ENCODE measurements at places on chromosomes 7 and 10. TPM values are rescaled to one million over a fixed set of nuclear protein-coding genes. Genes with fewer than 3 reads are reported as not detected.

GRCh38 chr10:29370097-29371092 lies 81.5 kb downstream of the LYZL1 start:
- DNase-seq, result no peak

- peak; percentile 74 for DNase-seq
These were observed at the start of gene SGCE for GRCh38 chr7:94655848-94656657. Gene SGCE (minus strand): TSS chr7:94656133. CDS start chr7:94656098, 35 bp downstream.

The MSMB gene
- not detected for total RNA-seq

The JAKMIP3 gene
- total RNA-seq, result 1.6 TPM

The MRC1 gene
- total RNA-seq, result 44.6 TPM

DNA sequence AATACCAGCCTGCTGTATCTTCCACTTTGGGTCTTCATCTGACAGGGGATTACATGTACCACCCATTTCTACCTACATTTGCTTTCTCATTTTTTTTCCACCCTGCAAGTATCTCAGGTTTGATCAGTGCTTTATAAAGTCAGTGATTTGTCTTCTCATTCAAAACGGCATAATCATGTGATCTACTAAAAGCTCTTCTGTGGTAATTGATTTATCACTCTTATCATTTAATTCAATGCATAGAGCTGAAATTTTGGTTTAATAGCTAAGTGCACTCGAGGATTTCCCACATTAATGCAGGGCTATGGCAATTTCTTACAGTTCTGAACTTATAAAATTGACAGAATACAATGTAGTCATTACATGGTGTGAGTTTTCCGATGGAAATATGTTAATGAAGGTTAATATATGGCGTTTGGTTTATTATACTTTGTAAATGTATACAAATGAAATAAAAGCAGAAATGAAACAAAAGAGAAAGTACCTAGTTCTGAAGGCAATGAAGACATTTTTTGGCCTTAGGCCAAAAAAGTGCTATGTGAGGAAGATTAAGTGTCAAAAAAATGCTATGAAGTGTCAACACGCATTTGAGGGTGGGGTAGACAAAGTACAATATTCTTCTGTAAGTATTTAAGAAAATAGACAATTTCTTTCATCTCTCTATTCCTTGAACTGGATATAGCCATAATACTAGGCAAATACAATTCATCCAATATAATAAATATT lies 457.3 kb downstream of the ETV1 start:
- DNase-seq, result no peak

DNA sequence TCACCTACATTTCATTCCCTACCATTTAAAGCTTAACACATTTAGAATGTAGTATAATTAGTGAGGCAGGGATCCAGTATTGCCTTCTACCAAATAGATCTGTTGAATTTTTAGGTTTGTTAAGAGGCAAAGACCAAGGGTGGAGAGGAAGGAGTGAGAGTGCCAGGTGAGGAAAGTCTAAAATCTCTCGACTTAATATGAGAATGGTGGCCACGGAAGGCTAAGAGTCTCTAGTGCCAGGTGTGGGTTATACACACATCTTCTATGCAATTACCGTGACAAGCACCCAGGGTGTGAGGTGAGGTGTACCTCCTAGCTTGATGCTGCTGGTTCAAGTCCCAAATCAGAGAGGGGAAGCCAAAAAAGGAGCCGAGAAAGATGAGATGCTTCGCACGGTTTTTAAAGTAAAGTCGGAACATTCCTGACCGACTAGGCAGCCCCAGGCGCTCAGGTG lies 439 bp downstream of the IQUB start:
- no peak for DNase-seq

The DHTKD1 gene
- total RNA-seq, result 13.4 TPM

The C10orf105 gene
- 0.24 TPM for total RNA-seq

The ATG9B gene
- not detected for total RNA-seq

GRCh38 chr10:30000802-30001571 lies 58.4 kb downstream of the JCAD start:
- DNase-seq, result peak; percentile 62

DNA sequence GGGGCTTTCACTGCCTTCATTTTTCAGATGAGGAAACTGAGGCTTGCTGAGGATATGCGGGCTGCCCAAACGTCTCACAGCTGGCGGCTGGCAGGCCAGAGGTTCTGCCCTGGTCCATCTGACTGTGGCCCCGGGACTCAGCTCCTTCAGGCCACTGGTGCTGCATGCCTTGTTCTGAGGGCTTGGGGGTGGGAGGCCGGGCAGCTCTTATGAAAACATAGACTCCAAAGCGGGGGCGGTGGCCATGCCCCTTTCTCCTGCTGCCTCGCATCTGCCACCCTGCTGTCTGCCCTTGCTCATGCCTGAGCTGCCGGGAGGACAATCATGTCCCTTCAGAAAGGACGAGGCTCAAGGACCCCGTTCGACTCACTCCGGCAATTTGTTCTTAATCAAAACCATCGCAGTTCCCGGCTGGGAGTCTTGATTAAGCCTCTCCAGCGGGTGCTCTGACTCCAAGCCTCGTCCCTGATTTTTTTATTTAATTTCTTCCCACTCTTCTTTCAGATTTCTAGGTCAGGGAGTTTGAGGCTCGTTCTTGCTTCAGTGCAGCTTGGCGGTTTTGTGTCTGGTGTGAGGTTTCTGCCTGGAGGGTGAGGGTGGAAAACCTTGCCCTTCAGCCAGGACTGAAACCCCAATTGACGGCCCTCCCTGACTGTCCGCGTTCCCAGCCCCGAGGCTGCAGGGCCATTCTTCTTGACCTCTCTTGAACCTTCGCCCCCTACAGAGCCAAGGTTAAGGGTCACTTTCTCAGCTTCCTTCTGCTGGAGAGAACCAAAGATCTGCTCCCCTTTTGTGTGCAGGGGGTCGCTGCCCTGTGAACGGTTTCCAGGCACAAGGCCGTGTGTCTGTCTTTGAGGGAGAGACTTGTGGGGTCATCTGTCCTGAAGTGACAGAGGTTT lies 120.8 kb downstream of the DNAJB6 start:
- no peak for DNase-seq

The GIMAP8 gene
- 13.0 TPM for total RNA-seq

GRCh38 chr7:129675521-129675920 lies 64.0 kb downstream of the NRF1 start:
- no peak for DNase-seq

GRCh38 chr7:80942261-80943041 lies 23.6 kb upstream of the SEMA3C start:
- DNase-seq, result peak; percentile 75

- peak; percentile 63 for DNase-seq
These were observed 25.3 kb upstream of the CUX1 start for GRCh38 chr7:101792051-101792681.

DNA sequence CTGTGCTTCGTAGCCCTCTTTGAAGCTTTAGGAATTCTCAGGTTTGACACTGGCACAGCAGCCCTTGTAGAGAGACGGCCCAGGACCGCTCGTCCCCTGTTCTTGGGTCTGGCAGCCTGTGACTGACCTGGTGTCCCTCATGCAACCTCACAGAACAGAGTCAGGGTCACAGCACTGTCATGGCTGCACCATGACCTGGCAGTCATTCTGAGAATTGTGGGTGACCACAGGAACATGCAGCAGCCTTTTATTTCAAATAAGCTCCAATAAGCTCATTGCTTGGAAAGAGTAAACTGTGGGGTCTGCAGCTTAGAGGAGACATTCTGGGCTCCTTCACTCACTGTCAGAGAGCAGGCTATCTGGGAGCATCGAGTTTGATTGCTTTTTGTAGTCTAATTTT lies 42.5 kb downstream of the MYO1G start:
- DNase-seq, result no peak
